GM13977 (cell line): ENCODE measurements at places on chromosomes 13 and 19.

GRCh38 chr13:40101708-40102359, 446.4 kb downstream of the COG6 start:
- DNase-seq, result peak; percentile 33

DNA sequence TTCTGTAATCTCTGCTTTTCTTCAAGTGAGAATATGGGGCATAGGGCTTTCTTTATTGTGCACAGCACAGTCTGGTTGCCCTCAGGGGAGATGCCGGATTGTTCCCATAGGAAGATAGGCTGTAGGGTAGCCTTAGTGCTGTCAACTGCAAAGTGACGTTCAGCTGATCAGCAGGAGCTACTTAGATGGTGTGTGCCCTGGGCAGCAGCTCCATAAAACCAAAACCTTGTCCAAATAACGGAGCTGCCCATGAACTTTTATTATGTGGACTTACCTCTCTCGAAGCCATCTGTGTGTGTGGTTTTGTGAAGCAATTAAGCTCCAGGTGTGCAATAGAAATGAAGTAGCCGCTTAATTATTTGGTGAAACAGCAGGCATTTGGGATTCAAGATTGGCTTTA, 120.0 kb upstream of the RNF113B start:
- no peak for DNase-seq

DNA sequence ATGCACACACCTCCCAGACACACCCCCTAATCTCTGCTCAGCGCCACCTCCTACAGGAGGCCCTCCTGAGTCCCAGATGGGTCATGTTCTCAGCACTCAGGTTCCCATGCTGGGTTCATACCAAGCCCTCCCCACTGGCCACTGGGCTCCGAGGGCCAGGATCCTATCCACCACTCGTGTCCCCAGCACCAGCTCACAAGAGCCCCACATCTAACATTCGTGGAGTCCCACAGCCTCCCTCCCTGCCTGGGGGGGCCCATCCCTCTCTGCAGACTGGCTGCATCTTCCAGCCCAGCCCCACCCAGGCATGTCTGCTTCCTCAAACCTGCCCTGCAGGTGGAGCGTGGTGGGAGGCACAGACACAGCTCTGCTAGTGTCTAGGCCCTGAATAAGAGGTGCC, 227.4 kb downstream of the TUBA3C start:
- DNase-seq, result peak; percentile 6

- no peak for DNase-seq
Observed at GRCh38 chr13:109671919-109672318, 114.5 kb downstream of the IRS2 start.

DNA sequence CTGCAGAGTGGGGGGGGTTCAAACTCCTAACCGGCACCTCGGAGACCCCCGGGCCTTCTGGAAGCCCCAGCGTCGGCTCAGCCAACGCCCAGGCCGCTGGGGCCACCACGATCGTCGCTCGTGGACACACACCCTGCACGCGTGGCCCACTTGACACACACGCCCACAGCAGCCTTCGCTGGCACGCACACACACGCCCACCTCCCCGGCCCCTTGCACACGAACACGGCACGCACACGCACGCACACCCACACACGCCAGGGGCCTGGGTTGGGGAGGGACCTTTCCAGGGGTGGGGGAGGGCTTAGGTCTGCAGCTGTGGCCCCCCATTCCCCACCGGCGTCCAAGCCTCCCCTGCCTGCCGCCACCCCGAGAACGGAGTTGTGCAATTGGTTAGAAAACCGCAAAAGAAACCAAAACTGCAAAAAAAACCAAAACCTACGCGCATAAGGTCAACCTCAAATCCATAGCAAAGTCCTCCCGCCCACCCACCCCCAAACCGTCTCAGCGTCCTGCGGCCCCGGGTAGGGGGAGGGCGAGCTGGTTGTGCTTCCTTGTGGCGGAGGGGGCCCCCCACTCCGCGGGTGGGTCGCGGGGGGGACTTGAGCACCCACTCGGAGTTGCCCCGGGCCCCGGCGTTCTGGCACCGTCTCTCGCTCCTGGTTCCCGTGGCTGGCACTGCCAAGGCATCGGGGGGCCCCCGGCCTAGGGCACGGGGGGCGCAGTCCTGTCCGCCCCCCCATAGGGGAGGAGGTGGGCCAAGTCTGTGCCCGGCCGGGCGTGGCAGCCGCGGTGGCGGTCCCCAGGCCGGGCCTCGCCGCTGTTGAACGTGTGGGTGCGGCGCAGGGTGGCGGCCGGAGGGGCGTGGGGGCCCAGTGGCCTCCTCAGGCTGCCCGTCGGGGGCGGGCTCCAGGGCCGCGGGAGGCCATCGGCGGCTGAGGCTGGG, 3.3 kb upstream of the LRG1 start:
- DNase-seq, result no peak

- DNase-seq, result no peak
Observed at GRCh38 chr13:50527612-50528509, 315.6 kb downstream of the DLEU7 start.
